ENCODE measurements at places on chromosomes 4 and X.

- DNase-seq: no peak
Observed at GRCh38 chr4:132592340-132592739, 556.8 kb upstream of the PCDH10 start.

DNA sequence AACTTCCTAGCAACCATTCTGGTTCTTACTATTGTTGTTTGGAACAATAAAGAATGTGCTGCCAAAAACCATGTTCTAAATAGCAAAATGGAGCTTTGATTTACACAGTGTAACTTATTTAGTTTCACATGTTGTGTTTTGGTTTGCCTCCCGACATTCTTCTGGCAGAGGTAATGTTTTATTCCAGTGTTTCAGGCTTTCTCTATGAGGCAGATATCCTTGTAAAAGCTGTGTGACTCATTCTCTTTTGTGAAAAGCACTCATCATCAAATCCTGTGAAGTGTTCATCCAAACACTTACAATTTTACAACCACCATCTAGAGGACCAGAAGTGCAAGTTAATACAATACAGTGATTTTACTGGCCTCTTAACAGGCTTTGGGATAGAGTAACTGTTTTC, 219.0 kb upstream of the GIMD1 start:
- DNase-seq: peak; percentile 7

DNA sequence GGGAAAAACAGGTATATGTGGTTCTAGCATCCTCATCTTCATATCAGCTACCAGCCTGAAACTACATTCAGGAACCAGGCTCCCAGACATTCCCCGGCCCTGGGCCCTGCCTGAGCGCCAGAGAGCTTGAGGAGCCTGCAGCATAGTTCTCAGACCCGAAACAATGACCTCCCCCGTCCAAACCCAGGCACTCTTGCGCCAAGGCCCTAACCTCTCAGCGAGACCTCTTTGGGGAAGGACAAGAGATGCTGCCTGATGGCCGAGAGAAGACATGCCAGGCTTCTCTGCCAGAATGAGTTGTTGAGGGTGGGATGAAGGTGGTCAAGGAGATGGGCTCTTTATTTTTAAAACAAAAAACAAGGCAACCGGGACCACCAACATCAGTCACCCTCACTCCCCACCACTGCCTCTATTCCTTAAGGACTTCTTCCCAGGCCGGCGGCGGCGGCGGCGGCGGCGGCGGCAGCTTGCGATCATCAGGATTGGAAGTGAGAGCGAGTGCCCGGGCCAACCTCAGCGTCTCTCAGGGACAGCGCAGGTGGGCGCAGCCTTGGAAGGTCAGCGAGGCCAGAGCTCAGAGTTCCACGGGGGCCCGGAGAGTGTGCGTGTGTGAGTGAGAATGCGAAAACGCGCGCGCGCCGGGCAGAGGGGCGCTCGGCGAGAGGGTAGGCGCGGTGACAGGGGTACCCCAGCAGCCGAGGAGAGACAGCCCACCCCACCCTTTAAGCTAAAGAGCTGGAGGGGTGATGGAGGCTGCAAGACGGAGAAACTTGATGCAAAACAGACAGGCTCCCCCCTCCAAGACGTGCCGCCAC, 601 bp downstream of the INPP4B start:
- peak; percentile 7 for DNase-seq

- no peak for DNase-seq
Observed at GRCh38 chrX:31670245-31670644, 598.4 kb upstream of the FTHL17 start.

DNA sequence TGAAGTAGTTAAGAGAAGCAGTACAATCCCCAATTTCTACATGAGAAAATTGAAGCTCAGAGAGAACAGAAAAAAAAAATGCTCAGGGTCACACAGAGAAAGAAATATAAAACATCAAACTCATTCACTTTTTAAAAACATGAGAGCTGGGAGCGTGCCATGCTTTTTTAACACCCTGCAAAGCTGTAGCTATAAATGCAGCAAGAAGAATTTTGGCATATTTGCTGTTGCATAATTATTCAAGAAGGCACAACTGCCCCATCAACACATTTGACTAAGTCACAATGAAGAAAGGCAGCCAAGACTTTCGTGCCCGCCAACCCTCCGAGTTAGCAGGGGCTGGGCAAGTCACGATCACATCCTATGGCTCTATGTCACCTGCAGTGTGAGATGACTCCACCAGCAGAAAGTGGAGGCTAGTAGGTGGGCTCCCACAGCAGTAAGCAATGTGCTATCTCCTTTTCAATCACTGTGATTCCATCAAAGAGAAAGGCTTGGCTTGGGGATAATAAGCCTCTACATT, 214.8 kb downstream of the DHX15 start:
- DNase-seq: no peak

GRCh38 chr4:115428455-115428854, 315.0 kb upstream of the NDST4 start:
- DNase-seq: no peak

DNA sequence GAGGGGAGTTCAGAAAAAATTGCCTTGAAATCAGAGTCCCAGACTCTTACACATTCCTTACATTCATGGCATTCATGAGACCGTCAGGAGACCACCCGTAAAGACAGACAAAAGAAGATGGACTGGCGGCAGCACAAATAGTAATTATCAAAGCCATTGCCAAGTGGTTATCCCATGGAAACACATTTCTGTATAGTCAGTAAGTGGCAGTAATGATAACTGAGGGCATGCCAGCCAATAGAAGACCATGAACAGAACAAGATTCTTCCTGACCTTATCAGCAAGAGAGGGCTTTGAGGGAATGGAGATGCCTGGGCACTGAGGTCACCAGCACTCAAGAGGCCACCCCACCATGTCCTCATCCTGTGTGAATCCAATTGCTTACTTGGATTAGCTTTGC, 121.7 kb upstream of the HCCS start:
- DNase-seq: no peak

- DNase-seq: no peak
Observed at GRCh38 chr4:187962926-187963325, 32.6 kb upstream of the ZFP42 start.
